A172 (cell line): ENCODE measurements at places on chromosomes 7 and 10. TPM values are rescaled to one million over a fixed set of nuclear protein-coding genes. Genes with fewer than 3 reads are reported as not detected.

The PTF1A gene
- not detected in 2 replicates for total RNA-seq

The IFIT2 gene
- total RNA-seq: 2.5 and 3.5 TPM in 2 replicates

The AKR1C3 gene
- 45.3 and 120 TPM in 2 replicates for total RNA-seq

The KIAA1549 gene
- total RNA-seq: 2.2 and 2.4 TPM in 2 replicates

The ADCYAP1R1 gene
- total RNA-seq: 0.16 TPM in 1 of 2 replicates, not detected in the other

The EEF1AKMT2 gene
- total RNA-seq: 33.1 and 39.8 TPM in 2 replicates

The THNSL1 gene
- 5.1 and 5.5 TPM in 2 replicates for total RNA-seq

The NEUROD6 gene
- total RNA-seq: not detected in 2 replicates

The PILRA gene
- not detected in 2 replicates for total RNA-seq

The IL6 gene
- total RNA-seq: 0.12 TPM in 1 of 2 replicates, not detected in the other

The MYH16 gene
- total RNA-seq: 0.78 and 1.1 TPM in 2 replicates

The TFEC gene
- 0.07 and 0.43 TPM in 2 replicates for total RNA-seq

The HOXA9 gene
- 74.8 and 88.6 TPM in 2 replicates for total RNA-seq

The PRKCQ gene
- not detected in 2 replicates for total RNA-seq

The KLF6 gene
- 20.3 and 20.4 TPM in 2 replicates for total RNA-seq

DNA sequence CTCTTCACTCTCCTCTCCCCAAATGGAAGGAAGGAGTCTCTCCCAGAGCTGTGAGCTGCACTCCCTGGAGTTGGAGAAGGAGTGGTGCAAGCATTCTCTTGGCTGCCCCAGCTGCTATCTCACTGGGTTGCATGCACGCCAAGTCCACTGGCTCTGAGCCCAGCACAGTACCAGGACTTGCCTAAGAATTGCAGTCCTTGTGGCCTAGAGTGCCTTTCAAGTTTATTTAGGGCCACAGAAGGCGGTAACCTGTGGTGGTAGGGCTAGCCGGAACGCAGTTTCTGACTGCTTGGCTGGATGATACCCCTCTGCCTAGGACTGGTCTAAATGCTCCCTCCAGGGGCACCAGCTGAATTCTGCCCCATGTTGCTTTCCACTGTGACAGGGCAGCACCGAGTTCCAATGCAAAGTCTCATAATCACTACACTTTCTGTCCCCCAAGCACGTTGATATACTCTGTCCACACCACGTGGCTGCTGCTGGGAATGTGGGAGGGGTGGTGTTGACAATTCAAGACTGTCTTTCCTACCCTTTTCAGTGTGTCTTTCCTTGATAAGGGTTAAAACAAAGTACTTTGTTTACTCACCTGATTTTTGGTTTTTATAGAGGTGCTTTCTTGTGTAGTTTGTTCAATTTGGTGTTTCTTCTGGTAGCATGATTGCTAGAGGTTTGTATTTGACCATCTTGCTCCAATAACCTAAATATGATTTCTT lies 57.0 kb downstream of the PHTF2 start:
- DNase-seq: no peak

GRCh38 chr7:132244903-132245480 lies 331.3 kb downstream of the PLXNA4 start:
- DNase-seq: no peak

DNA sequence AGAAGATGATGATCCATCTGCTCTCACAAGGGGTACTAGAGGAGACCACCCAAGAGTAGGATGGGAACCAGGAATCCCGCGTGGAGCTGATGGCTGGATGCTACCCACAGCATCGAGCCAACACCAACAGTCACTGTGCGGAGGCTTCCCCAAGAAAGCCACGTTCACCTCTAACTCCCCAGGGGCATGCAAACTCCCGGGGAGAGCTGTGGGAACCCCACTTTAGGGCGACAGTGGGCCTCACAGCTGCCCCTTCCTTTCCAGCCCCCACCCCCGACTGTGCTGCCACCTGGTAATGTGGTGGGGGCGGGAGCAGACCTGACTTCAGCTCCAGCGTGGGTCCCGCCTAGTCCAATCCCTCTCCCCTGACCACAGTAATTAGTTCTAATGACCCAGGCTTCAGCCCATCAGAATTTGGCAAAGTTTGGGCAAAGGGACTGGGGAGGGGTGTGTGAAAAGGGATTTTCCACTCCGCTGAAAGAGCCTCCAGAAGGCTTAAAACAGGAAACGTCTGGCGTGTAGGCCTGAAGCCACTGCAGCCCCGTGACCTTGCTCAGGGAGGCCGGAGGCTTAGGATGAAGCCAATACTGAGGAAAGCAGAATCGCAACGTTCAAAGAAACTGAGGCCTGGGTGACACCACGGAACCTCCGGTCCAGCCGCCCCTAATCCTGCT lies 20.3 kb downstream of the ASB13 start:
- no peak for DNase-seq

DNA sequence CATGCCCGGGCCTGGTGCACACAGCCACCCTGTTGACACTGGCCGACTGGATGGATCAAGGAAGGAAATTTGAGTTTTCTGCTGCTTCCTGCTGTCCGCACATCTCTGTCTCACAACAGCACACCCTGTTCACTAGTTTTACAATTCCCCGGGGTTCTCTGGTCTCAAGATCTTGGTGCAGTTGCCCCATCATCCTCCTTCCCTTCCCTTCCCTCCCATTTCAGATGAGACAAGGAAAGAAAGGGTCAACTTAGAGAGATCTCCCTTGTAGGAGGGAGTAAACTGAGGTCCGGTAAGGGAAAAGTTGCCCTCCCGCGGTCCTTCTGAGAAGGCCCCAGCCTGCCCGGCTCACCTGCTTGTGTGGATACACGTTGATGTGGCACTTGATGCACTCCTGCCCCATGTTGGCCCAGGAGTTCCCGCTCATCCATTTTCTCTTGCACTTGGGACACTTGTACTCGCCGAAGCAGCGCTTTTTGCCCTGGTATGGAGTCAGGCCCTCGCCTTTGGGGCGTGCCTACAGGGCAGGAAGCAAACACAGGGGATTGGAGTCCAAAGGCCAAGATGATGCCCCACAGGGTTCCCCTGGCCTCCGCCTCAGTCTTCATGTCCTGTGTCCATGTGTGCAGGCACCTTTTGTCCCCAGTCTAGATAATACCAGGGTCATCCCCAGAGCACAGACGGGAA lies 46.8 kb downstream of the PPIF start:
- DNase-seq: no peak

GRCh38 chr10:13830385-13830784 lies 243.6 kb downstream of the PRPF18 start:
- DNase-seq: no peak

DNA sequence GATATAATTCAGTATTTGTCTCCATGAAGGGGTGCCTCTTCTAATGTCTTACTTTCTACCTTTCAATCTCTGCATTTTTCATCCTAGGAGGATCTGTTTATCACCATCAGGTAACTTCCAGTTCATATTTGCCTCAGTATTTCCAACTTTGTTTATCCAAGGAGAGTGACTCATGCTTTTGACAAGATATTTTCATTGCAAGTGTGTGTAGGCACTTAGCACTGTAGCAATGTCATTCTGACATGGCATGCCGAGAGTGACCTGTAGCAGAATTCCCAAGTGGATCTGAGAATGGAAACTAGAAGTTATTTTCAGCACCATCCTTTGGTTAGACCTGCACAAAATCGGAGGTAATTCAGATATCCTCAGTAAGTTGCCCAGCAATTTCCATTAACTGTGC lies 129.9 kb downstream of the INHBA start:
- peak; percentile 76 for DNase-seq

DNA sequence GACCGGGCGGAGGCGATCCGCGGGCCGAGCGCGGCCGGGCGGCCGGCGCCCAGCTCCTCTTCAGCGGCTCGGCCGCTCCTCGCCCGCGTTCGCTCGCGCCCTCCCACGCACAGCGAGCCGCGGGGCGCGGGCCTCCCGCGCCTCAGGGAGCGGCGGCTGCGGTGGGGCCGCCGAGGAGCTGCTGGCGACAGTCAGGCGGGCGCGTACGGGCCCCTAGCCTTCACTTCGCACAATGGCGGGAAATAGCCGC lies at the start of gene MCMBP:
Gene MCMBP (minus strand): TSS at position 234 of the 250 bp plus-strand sequence. CDS start 259 bp downstream, outside the sequence.
- DNase-seq: no peak

DNA sequence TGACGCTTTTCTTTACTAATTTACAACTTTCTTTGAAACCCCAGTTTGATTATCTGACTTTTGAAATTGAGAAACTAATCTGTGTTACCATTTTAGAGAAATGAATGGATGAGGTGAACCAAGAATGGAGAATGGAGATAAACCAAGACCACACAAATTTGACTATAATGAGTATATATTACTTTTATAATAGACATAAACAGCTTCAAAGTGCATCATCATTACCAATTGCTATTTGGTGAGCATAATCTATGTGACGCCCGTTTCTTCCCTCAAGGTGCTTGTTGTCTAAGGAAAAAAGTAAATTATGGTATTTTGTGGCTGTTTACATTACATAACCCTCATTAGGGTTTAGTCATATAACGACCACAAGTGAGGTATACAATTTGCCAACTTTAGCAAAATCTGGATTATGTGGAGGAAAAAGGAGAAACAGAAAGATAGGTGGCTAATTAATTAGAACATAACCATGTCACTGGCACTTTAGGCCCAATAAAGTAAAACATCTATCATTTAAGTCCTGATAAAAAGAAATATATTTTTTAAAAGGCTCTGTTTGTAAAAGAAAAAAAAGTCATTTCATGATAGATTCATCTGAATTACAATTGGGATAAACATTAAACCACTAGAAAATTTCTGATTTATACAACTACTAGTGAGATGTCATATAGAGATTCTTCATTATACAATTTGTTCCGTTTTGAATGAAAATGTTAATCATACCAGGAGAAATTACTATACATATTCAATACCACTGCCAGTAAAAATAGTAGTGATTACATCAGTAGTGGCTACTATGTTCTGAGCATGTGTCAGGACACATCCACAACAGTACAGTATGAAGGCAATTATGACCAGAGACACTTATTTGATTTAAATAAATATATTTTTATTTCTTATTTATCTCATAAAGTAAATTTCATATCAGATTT lies 118.2 kb upstream of the FAM133B start:
- DNase-seq: no peak

- peak; percentile 91 for DNase-seq
Observed at GRCh38 chr7:132650498-132650897, 74.2 kb upstream of the PLXNA4 start.

GRCh38 chr7:137923380-137923779 lies 76.6 kb upstream of the DGKI start:
- DNase-seq: no peak

DNA sequence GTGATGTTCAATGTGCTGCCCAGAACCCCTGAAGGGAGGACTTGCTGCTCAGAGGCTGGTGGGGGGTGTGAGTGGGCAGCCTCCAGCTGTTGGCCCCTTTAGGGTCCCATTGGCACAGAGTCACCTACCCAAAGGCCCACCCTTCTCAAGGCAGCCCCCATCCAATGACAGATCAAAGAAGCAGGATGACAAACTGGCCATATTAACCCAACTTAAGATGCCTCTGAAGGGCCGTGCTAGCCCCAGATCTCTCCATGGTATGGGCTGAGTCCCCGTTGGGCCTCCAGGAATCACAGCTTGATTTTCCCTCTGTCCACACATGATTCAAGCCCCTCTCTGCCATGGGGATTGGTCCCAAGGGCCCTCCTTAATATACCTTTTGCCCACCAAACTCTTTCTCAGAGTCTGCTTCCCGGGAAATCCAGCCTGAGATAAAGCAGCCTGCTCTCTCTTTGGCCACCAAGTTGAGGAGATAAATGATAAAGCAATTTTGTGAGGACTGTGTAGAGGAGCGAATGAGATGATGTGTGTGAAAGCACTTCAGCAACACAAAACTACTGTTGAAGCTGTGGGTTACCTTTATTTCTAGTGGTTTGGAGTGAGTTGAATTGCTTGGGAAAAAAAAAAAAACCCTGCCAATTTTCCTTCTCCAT lies 38.2 kb upstream of the C10orf71 start:
- no peak for DNase-seq

- no peak for DNase-seq
Observed at GRCh38 chr10:128484041-128484440, 357.8 kb upstream of the MKI67 start.

- no peak for DNase-seq
Observed at GRCh38 chr7:99460651-99461050, 5.3 kb downstream of the ATP5MF start.

GRCh38 chr7:117587931-117588330 lies 108.1 kb downstream of the CFTR start:
- no peak for DNase-seq

DNA sequence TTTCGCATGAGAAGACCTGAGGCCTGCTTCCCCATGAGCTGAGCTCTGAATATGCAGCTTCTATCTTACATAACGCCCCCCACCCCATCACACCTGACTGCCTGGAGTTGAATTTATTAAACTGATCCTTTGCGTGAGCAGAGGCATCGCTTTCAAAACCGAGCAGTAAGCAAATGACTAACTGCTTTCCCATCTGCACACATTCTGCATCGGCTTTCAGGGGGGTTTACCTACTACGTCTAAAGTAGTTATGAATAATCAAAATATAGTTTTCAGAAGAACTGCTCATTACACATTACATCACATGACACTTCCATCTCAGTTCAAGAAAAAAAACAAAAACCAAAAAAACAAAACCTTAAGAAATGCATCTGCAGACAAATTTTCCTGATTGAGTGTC lies 54.7 kb upstream of the EGR2 start:
- DNase-seq: no peak

DNA sequence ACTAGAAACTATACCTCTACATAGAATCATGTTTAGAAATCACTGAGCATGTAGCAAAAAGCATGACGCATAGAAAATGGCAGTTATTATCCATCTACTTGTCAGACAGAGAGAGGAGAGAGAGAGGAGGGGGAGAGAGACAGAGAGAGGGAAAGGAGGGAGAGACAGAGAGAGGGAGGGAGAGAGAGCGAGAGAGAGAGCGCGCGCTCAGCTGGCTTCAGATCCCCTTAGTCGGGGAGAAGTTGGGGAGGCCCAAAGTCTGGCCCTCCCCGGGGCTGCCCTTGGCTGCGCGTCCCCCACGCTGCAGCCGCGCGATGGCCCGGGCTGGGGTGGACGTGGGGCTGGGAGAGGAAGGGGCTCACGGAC lies 37.0 kb downstream of the CNPY1 start:
- no peak for DNase-seq
